ENCODE measurements at places on chromosomes 5 and 9.

DNA sequence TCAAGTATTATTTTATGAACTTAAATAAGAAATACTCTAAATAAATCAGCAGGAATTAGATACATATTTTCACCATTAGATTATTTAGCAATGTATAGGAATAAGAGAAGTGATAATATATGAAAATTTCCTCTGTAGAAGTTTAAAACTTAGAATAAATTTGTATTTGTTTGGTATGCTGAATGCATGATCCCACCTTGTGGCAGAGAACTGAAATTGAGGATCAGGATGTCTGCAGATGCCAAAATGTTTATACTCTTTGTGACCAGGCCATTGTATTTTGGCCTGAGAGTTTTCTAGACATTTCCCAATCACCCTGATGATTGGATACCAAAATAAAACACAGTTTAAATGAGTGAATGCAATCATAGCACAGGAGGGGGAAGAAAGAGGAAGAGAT is 6.3 kb downstream of the TYRP1 start:
- DNase-seq, result no peak

- no peak for DNase-seq
Observed at GRCh38 chr9:127316586-127317323, 52.2 kb downstream of the GARNL3 start.

DNA sequence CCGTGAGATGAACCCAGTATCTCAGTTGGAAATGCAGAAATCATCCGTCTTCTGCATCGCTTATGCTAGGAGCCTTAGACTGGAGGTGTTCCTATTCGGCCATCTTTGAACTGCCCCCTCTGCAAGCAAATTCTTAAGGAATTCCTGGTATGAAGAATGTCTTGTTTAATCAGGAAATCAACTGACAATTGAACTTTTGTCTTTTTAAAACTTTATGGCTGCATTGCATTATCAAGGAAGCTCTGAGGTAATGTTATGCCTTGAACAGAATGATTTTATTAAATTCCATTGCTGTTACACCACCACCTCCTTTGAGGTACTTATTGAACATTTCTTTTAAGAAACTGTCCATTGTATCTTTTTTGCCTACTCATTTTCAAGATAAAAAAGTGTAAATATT is 1915.7 kb upstream of the CDH9 start:
- no peak for DNase-seq

- no peak for DNase-seq
Observed at GRCh38 chr5:172437445-172438318, 16.6 kb downstream of the SH3PXD2B start.

- DNase-seq, result no peak
Observed at GRCh38 chr5:111463311-111463710, 49.0 kb downstream of the STARD4 start.

- DNase-seq, result no peak
Observed at GRCh38 chr5:143985832-143986515, 174.0 kb downstream of the HMHB1 start.

DNA sequence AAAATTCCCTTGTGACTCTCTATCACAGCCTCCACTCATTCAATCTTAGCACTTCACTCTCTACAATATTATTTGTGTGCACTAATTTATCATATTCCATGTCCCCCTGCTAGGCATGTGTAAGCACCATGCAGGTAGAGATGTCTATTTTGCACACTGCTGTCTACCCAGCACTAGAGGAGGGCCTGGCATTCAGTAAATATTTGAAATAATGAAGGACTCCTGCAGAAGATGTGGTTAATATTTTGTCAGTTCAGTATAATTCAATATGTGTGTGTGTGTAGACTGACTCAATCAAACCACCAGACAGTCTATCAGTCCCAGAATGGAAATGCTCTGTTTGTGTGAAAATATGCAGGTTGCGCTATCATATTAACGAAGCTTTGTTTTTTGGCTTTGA is 313.6 kb upstream of the CDH6 start:
- no peak for DNase-seq

DNA sequence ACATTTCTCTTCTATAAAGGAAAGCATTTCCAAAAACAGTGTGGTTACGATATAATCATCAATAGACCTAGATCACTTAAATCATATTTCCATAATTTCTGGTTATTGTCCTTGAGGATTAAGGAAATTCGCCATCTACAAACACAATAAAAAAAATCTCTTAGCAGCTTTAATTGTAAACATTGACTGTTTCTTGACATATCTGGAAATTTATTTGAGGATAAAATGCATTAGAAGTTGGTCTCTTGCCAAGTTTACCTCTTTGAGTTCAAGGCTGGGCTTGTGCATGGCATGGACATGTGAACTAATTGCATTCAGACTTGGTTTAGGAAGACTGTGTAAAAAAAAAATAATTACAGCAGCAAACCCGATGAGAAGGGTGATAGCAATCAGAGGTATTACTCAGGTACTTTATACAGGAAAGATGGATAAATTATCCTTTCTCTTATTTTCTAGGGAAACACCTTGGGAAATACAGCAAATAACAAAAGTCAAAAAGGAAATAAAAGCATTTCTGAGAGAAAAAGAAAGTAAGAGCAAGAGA is 237.9 kb downstream of the SLF1 start:
- no peak for DNase-seq

DNA sequence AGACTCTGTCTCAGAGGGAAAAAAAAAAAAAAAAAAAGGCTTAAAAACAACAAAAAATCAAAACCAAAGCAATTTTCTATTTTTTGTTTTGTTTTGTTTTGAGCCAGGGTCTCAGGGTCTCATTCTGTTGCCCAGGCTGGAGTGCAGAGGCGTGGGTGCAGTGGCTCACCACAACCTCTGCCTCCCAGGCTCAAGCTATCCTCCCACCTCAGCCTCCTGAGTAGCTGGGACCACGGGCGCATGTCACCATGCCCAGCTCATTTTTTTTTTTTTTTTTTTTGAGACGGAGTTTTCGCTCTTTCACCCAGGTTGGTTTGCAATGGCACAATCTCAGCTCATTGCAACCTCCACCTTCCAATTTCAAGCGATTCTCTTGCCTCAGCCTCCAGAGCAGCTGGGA is 5.7 kb downstream of the STK10 start:
- DNase-seq, result no peak

GRCh38 chr5:141618030-141618803 is 583 bp downstream of the DIAPH1 start:
- peak; percentile 57 for DNase-seq

- no peak for DNase-seq
Observed at GRCh38 chr5:54743997-54744788, 226.6 kb downstream of the SNX18 start.
